ENCODE measurements at places on chromosomes 2 and 18. TPM values are rescaled to one million over a fixed set of nuclear protein-coding genes. Genes with fewer than 3 reads are reported as not detected.

GRCh38 chr2:240107477-240107796 lies 28.7 kb downstream of the COPS9 start:
- DNase-seq = no peak

- DNase-seq = no peak
Observed at GRCh38 chr2:221675201-221675908, 103.3 kb upstream of the EPHA4 start.

- DNase-seq = no peak
Observed at GRCh38 chr2:95043300-95044093, 18.0 kb downstream of the MAL start.

GRCh38 chr2:239292531-239292930 lies 108.3 kb downstream of the HDAC4 start:
- no peak for DNase-seq

DNA sequence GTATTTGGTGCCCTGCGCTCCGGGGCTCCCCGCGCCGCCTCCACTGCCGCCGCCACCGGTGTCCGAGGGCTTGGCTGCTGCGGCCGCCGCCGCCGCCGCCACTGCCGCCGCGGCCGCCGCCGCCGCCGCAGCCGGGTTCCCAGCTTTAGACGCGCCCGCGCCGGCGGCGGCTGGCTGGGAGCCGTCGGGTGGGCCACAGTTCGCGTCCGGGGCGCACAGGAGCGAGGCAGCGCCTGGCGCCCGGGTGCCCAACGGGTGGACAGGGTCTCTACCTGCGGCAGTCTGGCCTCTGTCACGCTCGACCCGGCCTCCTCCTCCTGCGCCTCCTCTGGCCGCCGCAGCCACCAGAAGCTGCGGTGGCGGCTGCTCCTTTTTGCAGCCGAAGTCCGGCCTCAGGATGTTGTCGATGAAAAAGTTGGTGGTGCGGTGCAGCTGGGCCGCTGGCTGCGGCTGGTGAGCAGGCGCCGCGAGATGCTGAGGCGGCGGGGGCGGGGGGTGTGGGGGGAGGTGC lies 951 bp downstream of the EN1 start:
- DNase-seq = no peak

GRCh38 chr2:138853761-138854160 lies 73.6 kb upstream of the NXPH2 start:
- DNase-seq = no peak

DNA sequence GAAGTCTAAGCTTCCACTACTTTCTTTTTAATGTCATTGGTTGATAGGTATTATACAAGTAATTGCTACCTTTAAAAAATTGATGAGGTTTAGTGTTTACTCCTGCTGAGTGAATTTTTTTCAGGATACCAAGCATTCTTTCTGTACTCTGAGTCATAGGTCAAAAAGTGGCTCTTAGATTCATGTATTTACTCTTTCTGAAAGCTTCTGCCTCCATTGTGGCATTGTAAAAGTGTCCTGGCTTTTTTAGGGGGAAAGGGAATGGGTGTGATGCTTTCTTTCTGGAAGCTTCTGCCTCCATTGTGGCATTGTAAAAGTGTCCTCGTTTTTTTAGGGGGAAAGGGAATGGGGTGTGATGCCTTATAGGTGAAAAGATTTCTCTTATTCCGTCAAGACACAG lies 286.5 kb downstream of the LPIN1 start:
- DNase-seq = no peak

- no peak for DNase-seq
Observed at GRCh38 chr2:116511426-116511825, 1303.1 kb upstream of the DDX18 start.

DNA sequence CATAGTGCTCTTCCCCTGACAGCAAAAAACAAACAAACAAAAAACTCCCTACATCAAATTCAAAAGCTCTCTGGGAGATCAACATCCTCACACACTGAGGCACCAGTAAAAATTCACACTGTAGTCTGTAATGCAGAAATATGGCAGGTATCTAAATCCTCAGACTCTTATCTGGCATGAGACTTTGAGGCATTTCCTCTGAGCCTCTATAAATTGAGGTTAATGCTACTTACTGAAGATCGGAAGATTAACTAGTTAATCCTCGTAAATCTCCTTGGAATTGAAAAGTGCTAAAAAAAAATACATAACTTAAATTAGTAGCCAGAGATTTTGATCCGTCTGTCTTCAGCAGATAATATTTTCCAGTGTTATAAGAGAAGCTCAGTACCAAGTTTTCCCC lies 65.0 kb downstream of the AP1S3 start:
- DNase-seq = no peak

DNA sequence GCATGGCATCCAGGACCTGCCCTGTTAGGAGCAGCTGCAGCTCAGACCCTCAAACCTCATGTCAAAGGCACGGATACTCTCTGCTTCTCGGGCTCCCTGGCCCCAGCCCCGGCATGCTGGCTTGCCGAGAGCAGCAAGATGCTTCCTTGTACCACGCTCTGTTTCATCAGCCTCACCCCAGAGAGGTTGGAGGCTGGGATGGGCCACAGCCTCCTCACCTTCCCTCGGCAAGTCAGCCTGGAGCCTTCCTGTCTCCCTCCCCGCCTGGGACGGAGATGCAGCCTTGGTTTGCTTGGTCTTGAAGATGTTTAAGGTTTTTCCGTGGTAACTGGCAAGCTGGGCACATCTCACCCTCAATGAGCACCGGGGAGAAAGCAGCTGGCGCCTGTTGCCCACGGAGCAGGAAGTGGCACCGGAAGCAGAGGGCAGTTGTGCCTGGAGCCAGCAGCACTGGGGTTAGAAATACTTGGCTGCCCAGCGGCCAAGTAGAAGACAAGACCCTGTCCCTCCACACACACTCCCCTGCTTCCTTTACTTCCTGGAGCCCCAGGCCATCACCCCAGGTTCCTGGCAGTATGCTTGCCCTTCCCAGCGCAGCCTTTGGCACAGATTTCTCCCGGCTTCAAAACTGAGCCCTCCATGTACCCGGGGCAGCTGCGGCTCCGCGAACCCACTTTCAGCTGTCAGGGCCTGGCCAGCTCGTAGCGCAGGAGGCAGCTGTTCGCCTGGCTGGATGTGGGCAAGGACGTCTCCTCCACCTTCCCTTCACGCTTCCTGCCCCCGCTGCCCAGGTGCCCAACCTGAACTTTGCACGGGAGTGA lies 17.4 kb downstream of the FBLN7 start:
- DNase-seq = no peak

DNA sequence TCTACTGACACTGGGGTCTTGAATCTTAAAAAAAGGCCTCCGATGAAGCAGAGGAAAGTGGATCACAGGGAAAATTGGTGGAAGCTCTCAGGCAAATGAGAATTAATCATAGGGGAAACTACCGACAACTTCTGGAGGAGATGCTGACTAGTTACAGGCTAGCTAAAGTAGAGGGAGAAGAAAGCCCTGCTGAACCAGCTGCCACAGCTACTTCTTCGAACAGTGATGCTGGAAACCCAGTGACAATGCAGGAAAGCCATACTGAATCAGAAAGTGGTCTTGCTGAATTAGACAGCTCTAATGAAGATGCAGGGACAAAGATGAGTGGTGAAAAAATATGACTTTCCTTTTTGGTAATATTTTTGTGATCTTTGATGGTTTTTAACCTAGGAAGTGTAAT lies 44.9 kb upstream of the SLC3A1 start:
- no peak for DNase-seq

DNA sequence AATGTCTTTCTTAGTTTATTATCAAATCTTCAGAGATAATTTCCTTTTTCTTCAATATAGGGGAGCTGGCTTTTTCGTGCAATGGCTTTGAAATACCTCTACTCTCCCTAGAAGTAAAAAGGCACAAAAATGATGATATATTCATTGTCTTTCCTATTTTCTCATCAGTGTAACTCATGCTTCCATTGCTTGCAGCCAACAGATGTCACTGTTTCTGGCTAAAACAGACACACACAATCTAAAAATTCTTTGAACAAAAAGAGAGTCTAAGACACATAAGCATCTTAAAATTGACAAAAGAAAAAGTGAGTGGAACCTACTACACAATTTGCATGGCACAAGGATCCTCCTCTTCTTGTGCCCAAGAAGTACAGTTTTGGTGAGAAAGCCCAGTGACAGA lies 448.7 kb upstream of the VRK2 start:
- DNase-seq = no peak

DNA sequence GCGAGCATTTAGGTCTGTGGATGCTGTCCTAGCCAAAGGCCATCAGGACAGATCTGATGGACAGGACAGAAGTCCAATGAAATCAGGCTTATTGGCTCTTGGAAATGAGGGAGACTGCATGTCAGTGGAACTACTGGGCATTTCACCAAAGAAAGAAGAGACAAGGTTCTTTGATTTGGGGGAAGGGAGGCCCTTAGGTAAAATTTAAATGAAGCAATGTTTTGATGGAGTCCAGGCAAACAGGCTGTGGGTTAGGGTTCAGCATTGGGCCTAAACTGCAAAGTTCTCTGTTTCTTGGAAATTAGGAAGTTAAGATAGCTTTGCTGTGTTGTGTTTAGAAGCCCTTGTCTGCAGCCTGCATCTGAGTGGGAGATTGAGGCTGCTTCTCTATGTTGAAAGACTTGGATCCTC lies 31.6 kb upstream of the RNF149 start:
- DNase-seq = no peak

DNA sequence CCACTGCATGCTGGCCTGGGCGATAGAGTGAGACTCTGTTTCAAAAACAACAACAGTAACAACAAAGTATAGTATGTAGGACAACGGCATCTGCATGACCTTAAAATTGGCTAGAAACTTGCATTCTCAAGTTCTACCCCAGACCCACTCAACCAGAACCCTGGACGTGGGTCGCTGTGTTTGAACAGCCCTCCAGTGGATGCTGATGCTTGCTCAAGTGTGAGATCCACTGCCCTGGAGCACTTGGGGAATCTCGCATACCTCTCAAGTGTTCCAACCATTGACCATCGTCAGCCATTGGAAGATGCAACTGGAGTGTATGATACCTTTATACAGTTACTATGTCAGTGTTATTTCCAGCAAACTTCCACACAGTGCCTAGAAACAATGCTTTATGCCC lies 435.9 kb downstream of the DCDC2C start:
- DNase-seq = no peak

DNA sequence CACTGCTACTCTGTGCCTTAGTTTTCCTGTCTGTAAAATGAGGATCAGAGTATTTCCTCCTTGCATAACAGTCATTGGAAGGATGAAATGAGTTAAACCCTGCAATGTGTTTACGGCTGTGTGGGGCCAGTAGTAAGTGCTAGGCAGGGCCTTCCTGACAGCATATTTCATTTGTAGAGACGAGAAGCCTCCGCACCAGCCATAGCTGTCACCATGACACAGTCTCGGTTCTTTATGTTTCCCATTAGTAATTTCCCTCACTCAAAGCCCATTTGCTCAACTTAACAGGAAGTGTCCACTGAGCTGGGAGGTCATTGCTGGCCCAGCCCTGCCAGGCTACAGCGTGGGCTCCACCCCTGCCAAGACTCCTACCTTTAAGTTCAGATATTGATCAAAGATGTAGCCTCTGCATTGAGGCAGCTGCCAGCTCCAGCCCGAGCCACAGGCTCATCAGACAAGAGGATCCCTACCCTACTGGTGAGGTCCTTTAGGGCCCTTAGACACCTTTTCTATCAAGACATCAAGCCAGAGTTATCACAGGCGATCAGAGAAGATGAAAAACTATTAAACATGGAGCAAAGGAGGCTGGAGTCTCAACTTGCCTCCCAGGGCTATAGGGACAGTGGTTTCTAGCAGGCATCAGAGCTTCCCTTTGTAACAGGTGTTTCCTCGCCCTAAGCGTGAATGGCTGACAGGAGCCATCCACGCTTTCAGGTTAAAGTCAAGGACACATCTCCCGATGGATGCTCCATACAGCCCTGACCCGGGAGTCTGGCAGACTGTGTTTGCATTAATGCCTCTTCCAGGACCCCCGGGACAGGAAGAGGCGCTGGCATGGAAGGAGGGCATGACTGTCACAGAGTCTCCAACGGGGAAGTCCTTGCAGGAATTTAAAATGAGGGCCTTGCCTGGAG lies 251.7 kb downstream of the NDUFA10 start:
- DNase-seq = no peak

- no peak for DNase-seq
Observed at GRCh38 chr2:172962824-172963223, 112.8 kb upstream of the MAP3K20 start.

GRCh38 chr2:237754182-237754581 lies 44.4 kb upstream of the RBM44 start:
- no peak for DNase-seq

DNA sequence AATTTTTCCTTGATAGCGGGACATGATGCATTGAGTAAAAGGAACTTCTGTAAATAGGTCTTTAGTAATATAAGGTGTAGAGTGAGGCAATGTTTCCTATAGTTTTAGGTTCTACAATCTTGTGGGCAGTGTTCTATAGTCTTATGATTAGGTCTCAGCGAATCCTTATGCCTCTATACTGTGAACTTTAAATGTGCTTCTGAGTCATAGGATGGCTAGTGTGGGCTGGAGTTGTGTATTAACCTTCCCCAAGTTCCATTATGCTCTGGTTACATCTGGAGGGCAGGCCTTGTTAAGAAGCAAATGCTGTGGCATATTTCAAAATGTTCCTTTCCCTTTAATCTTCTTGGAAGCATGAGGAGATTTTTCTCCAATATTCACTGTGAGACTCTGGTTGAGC lies 73.5 kb downstream of the ROCK2 start:
- DNase-seq = no peak

GRCh38 chr18:75203416-75204268 lies 5.3 kb downstream of the PTGR3 start:
- DNase-seq = no peak

GRCh38 chr2:158990397-158991214 lies 22.2 kb downstream of the TANC1 start:
- no peak for DNase-seq

- peak; percentile 54 for DNase-seq
Observed at GRCh38 chr18:33201509-33201926, 239.0 kb downstream of the CCDC178 start.

DNA sequence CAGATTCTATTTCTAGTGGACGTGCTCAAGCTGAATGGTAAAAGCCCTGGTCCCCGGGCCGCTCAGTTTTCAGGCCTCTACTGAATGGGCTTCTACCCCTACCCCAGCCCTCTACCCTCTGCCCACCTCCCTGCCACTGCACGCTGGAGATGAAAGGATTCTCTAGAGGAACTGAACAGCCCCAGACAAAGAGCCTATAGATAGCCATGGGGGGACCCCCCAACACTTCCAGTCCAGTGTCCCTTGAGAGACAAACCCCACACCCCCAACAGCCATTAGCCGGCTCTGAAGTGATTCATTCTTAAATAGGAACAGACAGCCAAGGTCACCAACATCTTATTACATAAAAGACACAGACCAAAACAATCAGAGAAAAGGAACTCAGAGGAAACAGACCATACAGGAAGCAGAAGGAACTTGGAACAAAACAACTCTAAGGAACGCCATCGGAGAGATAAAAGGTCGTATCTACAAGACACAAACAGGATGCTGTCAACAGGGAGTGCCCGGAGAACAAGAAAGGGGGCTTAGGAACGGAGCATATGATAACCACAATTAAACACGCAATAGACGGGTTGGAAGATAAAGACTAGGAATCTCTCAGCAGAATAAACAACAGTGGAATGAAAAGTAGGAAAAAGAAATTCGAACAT lies 23.5 kb downstream of the TMEM37 start:
- DNase-seq = no peak

GRCh38 chr2:7023542-7023941 lies 106.3 kb downstream of the RNF144A start:
- no peak for DNase-seq

- DNase-seq = no peak
Observed at GRCh38 chr2:170930131-170930990, 1.3 kb downstream of the GORASP2 start.

MC2R gene
- polyA plus RNA-seq = not detected

B3GNT7 gene
- 3.4 TPM for polyA plus RNA-seq

KLHL30 gene
- 0.18 TPM for polyA plus RNA-seq

INHBB gene
- polyA plus RNA-seq = not detected

LHCGR gene
- polyA plus RNA-seq = 0.24 TPM

ABCG5 gene
- 0.55 TPM for polyA plus RNA-seq

APOB gene
- polyA plus RNA-seq = 2.2 TPM

IL1RL1 gene
- polyA plus RNA-seq = 0.54 TPM

All from right renal cortex interstitium (tissue), 3 donors.